ENCODE measurements at places on chromosomes 1 and 21. TPM values are rescaled to one million over a fixed set of nuclear protein-coding genes. Genes with fewer than 3 reads are reported as not detected.
A peak's percentile ranks its signal among the peaks of the same experiment; 100 is the strongest.

Gene FMO2
- not detected for total RNA-seq

Gene VASH2
- 0.38 TPM for total RNA-seq

DNA sequence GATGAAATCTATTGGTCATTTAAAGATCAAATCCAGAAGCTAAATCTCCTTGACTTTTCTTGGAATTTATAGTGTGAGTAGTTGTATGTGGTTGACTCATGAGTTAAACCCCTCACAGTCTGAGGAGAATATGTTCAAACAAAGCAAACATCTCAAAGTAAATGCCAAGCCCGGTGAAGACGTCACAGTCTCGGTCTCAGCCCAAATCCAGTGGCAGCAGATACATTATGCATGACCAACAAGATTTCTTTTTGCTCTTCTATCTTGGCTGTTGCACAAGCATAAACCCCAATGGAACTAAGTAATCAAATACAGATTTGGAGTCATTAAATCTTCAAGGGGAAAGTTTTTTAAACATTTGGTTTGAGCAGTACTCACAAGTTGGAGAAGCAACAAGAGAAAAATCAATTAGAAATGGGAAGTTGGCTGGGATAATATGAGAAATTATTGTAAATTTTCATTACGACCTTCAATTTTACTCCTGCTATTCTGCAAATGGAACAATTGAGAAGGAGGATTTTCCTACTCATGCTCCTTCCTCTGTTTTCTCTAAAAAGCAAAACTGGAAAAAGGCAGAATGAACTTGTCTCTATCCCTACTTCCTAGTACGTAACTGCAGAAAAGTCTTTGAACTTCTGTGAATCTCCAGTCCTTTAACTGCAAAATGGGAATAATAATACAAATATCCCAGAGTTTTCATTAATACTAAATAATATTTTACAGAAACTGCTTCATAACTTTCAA, 575.8 kb downstream of the NUF2 start:
- no peak for DNase-seq

GRCh38 chr1:67590329-67590728, 94.7 kb upstream of the GADD45A start:
- no peak for DNase-seq

- peak; percentile 77 for DNase-seq
These were observed 4.3 kb upstream of the CSF1 start for GRCh38 chr1:109906160-109906838.

- no peak for DNase-seq
These were observed 118.8 kb downstream of the PTBP2 start for GRCh38 chr1:96840396-96840795.

GRCh38 chr21:33064623-33065390, 5.1 kb upstream of the OLIG1 start:
- DNase-seq, result no peak

GRCh38 chr1:211352465-211352864, 25.8 kb downstream of the TRAF5 start:
- DNase-seq, result no peak

DNA sequence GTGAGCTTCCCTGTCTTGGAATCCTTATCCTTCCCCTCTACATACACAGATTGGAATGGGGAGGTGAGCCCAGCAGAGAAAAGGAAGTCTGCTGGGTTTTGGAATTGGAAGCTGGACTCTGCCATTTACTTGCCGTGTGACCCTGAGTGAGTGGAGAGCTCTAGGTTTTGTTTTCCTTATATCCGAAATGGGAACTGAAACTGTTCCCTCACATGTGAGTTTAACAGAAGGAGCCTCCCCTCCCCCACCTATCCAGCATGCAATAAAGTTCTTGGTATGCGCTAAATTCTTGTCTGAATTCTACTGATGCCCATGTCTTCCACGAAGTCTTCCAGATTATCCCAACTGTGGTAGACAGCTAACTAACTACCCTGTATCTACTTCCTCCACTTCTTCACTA, 58.7 kb downstream of the NENF start:
- no peak for DNase-seq

GRCh38 chr1:53286955-53287354, 40.9 kb downstream of the LRP8 start:
- no peak for DNase-seq

GRCh38 chr1:202662081-202662480, 48.2 kb downstream of the SYT2 start:
- DNase-seq, result no peak

DNA sequence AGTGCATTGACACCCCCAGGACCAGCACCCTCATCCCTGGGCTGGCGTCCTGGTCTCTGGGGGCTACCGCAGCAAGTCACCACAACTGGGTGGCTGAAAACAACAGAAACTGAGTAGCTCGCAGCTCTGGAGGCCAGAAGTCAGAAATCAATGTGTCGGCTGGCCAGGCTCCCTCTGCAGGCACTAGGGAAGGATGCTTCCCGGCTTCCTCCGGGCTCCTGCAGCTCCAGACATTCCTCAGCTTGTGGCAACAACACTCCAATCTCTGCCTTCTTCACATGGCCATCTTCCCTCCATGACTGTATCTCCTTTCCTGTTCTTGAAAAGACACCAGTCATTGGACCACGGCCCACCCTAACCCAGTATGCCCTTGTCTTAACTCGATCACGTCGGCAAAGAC, 224.2 kb downstream of the NPHP4 start:
- DNase-seq, result no peak

GRCh38 chr1:167477986-167478385, 40.3 kb downstream of the CD247 start:
- DNase-seq, result no peak

- no peak for DNase-seq
These were observed 29.0 kb downstream of the NFYC start for GRCh38 chr1:40720493-40720892.

DNA sequence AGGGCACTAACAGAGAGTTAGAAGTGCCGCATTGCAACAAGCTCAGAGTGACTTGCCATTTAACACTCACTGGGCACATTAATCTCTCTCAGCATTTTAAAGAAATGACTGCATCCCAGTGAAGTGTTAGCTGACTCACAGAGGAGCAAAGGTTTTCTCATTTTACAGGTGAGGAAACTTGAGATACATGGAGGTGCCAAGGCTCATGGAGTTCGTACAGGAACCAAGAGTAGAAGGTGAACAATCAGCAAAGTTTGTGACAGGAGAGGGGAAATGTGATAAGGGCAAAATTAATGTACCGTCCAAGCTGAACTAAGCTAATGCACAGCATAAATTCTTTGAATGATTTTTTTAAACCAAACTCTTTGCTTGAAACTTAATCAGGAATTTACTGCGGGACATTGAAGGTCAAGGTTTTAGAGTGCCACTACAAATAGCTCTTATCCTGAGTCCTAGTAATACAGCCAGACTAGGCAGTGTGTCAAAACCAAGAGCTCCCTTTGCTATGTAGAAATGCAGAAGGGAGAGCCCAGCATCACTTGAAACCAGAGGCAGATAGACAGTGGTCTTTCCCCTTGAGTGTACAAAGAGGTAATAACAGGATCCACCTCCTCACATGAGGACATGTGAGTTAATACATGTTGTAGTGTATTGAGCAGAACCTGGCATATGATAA, 22.4 kb upstream of the NTPCR start:
- DNase-seq, result no peak

Data from activated naive CD4-positive, alpha-beta T cell treated with anti-CD3 and anti-CD28 coated beads for 36 hours (primary cell).